Activated naive CD8-positive, alpha-beta T cell treated with anti-CD3 and anti-CD28 coated beads, Interleukin-2, amount 10 ng/mL, durations not matched to agents 7 days and 5 days (primary cell): ENCODE measurements at places on chromosomes 3 and 15.

GRCh38 chr15:52011711-52012144 lies 7.3 kb upstream of the MAPK6 start:
- DNase-seq, result no peak
- H3K4me1 ChIP-seq, result peaks cover 30% of the 10 kb centered on the region
- H3K27ac ChIP-seq, result no peak overlapping the region
- no peak overlapping the region for H3K4me3 ChIP-seq
- H3K27me3 ChIP-seq, result no peaks in the 10 kb centered on the region

- DNase-seq, result no peak
- H3K36me3 ChIP-seq, result no peaks in the 10 kb centered on the region
- no peak overlapping the region for H3K4me3 ChIP-seq
- H3K27ac ChIP-seq, result no peak overlapping the region
These were observed 26.5 kb upstream of the TCF12 start for GRCh38 chr15:56891852-56892440.

DNA sequence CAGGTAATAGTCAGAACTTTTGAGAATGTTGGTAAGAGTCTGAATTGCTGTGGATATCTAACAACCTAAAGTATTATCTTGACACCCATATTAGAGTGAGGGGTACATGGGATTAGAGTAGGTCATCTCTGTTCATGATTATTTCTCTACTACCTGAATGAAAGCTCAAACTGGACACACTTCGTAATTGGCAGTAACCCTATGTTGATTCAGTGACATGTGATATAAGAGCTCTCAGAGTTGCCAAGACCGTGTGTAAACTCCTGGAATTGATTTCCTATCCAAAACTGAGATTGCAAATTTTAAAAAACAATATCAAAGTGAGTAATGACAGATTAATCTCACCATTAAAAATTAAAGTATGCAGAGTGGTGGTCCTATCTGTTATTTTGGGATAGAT lies 214.8 kb upstream of the ARHGEF26 start:
- DNase-seq, result no peak
- no peaks in the 10 kb centered on the region for H3K36me3 ChIP-seq
- no peaks in the 10 kb centered on the region for H3K27me3 ChIP-seq
- H3K4me3 ChIP-seq, result no peak overlapping the region
- H3K27ac ChIP-seq, result no peak overlapping the region
- H3K4me1 ChIP-seq, result no peaks in the 10 kb centered on the region

GRCh38 chr15:81785181-81785580 lies 260.6 kb downstream of the MEX3B start:
- H3K27me3 ChIP-seq, result peaks cover 3% of the 10 kb centered on the region
- DNase-seq, result no peak
- H3K4me1 ChIP-seq, result no peaks in the 10 kb centered on the region
- H3K27ac ChIP-seq, result no peak overlapping the region
- no peaks in the 10 kb centered on the region for H3K36me3 ChIP-seq

GRCh38 chr15:75029378-75030022 lies 6.1 kb downstream of the PPCDC start:
- DNase-seq, result peak; percentile 91
- H3K36me3 ChIP-seq, result peaks cover 2% of the 10 kb centered on the region

- peaks cover 75% of the 10 kb centered on the region for H3K4me1 ChIP-seq
- DNase-seq, result no peak
- no peak overlapping the region for H3K4me3 ChIP-seq
These were observed 13.9 kb downstream of the PPM1M start for GRCh38 chr3:52259448-52259847.
